ENCODE measurements at places on chromosomes 16 and 17.

GRCh38 chr17:22461460-22462145 is 769.3 kb downstream of the KCNJ18 start:
- DNase-seq, result no peak

GRCh38 chr16:76940251-76940650 is 250.7 kb upstream of the MON1B start:
- DNase-seq, result no peak

DNA sequence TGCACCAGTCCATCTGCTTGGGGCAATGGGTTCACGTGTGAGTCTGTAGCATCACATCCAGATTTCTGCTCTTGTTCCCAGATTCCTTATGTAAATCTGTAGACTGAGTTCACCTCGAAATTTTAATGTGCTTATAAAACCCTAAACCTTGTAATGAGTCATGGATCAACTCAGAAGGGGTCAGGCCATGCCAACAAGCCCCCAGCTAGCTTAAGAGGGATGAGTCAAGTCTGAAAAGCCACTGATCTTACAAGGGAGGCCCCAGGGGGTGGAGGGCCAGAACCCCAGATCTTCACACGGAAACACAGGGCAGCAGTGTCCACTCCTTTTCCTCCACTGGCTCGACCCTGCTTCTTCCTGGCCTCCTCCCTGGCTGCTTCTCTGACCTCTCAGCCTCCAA is 399.1 kb upstream of the CDH5 start:
- no peak for DNase-seq

DNA sequence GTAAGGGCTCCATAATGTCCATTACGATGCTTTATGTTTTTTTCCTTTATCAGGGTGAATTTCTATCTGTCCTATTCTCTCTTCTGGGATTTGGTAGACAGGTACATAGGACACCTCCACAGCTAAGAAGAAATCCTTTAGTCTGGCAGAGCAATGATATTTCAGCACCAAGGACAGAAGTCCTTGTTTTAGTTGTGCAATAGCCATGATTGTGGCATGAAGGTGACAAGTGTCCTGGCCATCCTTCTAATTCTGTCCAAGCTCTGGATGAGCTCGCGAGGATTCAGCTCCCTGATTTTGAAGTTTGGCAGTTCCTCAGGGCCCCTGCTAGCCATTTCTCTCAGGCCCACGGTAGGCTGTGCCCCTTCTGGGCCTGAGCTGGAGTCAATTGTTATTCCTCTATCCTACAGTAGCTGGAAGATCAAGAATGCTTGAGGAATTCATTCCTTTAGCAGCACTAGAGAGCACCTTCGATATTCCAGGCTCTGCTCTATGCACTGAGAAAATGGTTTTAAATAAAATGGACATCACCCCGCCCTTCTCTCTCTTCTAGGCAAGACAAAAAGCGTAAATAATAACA is 320.8 kb downstream of the XYLT1 start:
- no peak for DNase-seq

DNA sequence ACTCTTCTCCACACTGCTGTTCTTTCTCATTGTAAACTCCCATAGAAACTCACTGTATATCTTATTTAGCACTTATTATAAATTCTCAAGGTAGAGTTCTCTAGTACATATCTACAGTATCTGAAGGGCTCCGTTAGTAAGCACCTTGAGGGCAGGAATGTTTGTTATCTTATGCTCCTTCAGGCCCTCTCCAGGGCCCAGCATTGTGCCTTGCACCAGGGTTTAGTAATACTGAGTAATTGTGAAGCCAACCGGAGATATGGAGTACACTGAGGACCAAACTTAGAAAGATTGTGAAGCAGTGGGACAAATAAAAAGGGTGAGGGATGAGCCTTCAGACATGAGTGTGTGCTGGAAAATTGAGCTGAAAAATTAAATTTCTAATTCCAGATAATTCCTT is 26.4 kb downstream of the RNF43 start:
- no peak for DNase-seq

DNA sequence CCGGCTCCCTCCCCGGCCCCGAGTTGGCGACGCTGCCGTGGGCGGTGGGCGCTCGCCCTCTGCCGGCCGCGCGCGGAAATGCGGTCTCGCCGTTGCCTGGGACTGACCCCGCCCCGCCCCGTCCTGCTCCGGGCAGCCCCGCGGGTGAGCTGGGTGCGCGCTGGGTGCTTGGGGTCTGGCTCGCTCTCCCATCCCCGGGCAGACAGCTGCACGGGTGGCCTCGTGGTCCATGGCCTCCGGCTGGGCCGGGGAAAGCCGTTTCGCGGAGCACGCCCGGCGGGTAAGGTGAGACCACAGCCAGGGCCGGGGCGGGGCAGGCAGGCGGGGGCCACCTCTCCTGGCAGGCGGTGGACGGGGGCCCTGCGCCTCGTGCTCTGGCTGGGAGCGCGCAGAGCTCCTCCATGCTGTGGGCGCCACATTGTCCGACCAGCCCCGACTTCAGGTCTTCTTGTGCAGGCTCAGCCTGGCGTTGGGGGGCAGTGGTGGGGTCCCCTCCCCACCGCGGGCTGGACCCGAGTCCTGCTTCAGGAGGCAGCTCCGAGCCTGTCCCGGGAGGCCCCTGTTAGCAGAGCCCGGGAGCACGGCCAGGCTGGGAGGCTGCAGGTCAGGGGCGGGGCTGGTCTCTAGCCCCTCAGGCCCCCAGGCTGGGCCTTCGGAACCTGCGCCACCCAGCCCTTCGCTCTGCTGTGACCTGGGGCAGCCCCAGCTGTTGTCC is 7.0 kb upstream of the C1QTNF8 start:
- peak; percentile 2 for DNase-seq

All from inflammatory macrophage treated with lipopolysaccharide for 1 hour (primary cell).